ENCODE measurements at places on chromosomes 6 and 20.

DNA sequence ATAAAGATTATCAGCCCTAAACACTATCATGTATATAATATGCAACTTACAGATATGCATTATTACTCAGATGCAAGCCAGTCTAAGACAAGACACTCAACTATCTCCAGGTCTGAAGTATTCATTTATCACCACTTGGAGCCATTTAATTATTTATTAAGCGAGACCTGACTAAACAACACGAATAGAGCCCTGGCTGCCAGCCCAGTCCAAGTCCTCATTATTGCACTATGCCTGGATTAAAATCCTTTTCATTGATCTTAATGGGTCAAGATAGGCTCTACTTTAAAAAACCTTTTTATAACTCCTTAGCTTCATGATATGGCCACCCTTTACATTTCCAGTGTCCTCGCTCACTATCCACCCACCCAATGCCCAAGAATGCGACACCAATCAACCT, 183.1 kb upstream of the MARCKS start:
- DNase-seq: no peak

- peak; percentile 9 for DNase-seq
Observed at GRCh38 chr6:115131709-115132490, 789.1 kb upstream of the HS3ST5 start.

DNA sequence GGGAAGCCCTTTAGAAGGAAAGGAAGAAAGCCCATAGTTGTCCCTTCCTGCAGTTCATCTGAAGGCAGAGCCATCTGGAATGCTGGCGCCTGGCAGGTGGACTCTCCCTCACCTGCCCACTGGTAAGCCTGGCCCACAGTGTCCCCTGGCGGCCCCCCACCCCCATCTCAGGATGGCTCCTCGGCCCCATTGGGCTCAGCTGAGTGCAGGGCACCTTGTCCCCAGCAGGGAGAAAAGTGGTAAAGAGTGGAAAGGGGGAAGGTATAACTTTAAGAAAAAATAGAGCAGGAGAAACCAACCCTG, 12.6 kb downstream of the SS18L1 start:
- no peak for DNase-seq

GRCh38 chr6:145880361-145880760, 65.8 kb upstream of the FBXO30 start:
- DNase-seq: no peak

DNA sequence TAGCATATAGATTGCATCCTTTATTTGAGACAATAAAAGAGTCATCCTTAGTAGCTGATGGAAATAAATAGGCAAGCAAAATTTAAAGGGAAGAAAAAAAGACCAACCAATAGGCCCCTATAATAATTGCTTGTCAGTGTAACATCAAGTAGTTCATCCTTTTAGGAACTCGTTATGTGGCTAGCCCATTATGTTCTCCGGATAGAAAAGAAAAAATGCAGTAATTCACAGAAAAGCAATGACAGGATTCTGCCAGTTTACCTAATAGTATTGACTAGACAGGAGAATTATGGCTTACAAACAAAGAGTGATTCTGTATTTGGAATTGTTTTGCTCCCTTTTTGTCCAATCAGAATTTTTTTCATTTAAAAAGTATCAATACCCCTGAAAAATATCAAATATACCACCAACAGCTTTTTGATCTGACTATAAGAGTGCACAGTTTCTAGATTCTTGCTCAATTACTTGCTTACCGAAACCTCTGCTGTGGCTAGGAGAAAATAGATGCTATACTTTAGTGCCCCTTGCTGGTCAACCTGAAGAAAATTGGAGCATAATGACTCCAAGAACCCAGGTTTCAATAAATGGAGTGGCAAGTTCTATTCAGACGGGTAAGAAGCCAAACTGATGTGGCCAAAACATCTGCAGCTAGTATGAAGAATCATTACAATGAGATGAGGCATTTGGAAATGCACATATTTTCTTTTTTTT, 91.5 kb upstream of the SASH1 start:
- peak; percentile 26 for DNase-seq

GRCh38 chr6:111301946-111302345, 181.1 kb downstream of the REV3L start:
- DNase-seq: no peak

DNA sequence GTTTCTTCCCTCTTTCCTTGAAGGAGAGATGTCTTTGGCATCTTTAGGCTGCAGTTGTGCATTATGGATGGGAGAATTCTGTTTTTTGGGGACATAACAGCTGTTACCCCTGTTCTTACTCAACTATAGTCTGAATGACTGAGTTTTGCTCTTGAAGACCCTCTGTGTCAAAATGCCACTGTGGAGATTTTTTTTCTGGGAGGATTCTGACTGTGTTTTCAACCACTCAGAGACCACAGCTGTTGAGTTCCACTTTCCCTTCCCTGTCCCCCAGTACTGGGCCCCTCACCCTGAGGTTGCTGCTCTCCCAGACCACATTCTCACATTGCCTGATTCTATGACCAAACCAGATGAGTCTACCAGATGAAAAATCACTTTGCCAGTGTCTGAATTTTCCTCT, 48.1 kb downstream of the NKX2-2 start:
- no peak for DNase-seq

- DNase-seq: peak; percentile 53
Observed at GRCh38 chr20:25065625-25066338, 7.8 kb upstream of the ACSS1 start.

- no peak for DNase-seq
Observed at GRCh38 chr20:50089140-50089786, 23.7 kb downstream of the UBE2V1 start.

- DNase-seq: peak; percentile 8
Observed at GRCh38 chr6:167930295-167930694, 67.2 kb upstream of the KIF25 start.

- DNase-seq: peak; percentile 27
Observed at GRCh38 chr20:47610247-47610944, 108.7 kb downstream of the NCOA3 start.

GRCh38 chr6:28941684-28942448, 18.1 kb upstream of the TRIM27 start:
- no peak for DNase-seq

GRCh38 chr6:132683543-132683942, 24.6 kb upstream of the TAAR1 start:
- no peak for DNase-seq
